Right renal pelvis (tissue), 4 donors: ENCODE measurements at places on chromosomes 3 and 15. TPM values are rescaled to one million over a fixed set of nuclear protein-coding genes. Genes with fewer than 3 reads are reported as not detected.

SLC12A1 gene
- 671 TPM for polyA plus RNA-seq

IGSF11 gene
- 4.5 TPM for polyA plus RNA-seq

THRB gene
- 23.2 TPM for polyA plus RNA-seq

CSPG5 gene
- polyA plus RNA-seq, result 0.76 TPM
